Mesenteric fat pad (tissue), 1 donor: ENCODE measurements at places on chromosomes 3 and 15.

GRCh38 chr15:88344786-88345185 is 88.2 kb upstream of the NTRK3 start:
- no peak for DNase-seq

- DNase-seq = no peak
These were observed 54.1 kb downstream of the ITGB5 start for GRCh38 chr3:124832782-124833709.

- DNase-seq = no peak
These were observed 24.7 kb downstream of the ARHGAP31 start for GRCh38 chr3:119318876-119319275.

DNA sequence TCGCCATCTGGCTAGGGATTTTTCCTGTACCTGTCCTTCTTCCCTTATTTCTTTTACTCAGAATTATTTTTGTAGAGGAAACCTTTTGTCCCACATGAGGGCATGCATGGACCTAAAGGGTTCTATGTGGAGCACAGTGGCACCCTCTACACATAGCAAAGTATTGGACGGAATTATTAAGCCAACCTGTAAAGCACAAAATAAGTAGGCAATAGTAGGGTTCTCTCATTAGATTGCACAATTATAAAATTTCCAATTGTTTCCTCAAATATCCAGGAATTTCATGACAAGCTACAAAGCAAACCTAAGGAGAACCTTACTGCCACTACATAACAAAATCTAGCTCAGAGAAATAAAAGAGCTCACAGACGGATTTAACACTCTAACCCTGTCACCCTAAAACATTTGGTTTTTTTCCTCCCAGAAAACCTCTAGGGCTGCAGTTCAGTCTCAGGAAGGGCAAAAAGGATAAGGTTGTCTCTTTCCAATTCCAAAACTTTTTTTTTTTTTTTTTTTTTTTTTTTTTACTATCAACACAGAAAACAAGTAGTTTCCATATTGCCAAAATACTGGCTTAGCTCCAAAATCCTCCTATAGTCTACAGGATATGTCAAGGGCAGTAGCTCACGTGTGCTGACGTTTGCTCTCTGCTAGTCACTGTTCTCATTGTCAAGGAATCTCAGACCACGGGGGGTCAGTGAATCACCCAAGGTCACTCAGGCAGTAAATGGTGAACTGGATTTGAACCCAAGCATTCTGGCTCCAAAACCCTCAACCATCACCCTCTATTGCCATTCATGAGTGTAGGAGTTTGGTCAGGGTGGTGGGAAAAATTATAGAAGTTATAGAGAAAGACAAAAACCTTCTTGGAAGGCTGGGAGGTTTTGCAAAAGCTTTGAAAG is 52.3 kb downstream of the NCEH1 start:
- DNase-seq = no peak

DNA sequence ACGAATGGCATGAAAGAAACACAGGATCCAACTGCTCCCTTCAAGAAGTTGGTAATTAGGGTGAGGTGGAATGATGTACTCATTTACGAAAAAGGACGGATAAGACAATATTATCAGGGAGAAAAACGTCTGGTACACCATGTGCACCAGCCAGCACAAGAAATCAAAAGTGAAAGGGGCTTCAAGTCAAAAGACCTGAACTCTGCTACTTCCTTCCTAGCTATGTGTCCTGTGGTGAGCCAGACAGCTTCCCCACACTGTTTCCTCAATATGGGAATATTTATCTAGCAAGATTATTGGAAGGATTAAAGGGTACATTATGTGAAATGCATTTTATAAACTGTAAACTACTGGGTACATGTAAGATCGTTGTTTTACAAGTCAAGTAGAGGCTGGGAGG is 33.9 kb downstream of the RAB27A start:
- DNase-seq = no peak

GRCh38 chr3:16508243-16508578 is 5.3 kb downstream of the RFTN1 start:
- DNase-seq = no peak

GRCh38 chr15:101209285-101209845 is 42.5 kb downstream of the CHSY1 start:
- no peak for DNase-seq

- DNase-seq = no peak
These were observed 16.7 kb downstream of the SMAD3 start for GRCh38 chr15:67082007-67082536.

GRCh38 chr3:185537369-185537970 is 14.9 kb downstream of the LIPH start:
- peak; percentile 45 for DNase-seq
